Activated CD4-positive, alpha-beta T cell treated with anti-CD3 and anti-CD28 coated beads, Interleukin-2, amount 10 ng/mL, durations not matched to agents 7 days and 5 days (primary cell): ENCODE measurements at places on chromosomes 4 and X.

DNA sequence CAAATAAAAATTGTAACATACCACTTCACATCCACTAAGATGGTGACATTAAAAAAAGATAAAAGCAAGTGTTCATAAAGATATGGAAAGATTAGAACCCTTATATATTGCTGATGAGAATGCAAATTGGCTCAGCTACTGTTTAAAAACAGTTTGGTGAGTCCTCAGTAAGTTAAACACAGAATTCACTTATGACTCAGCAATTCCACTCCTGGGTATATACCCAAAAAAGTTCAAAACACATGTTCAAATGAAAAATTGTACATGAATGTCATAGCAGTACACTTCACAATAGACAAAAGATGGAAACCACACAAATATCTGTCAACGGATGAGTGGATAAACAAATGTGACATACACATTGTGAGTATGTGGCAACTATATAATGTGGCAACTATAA lies 39.0 kb downstream of the GABRA3 start:
- DNase-seq: no peak

GRCh38 chr4:91064157-91064853 lies 937.1 kb downstream of the CCSER1 start:
- no peak for DNase-seq

GRCh38 chrX:137999071-137999470 lies 433.1 kb downstream of the ZIC3 start:
- no peak for DNase-seq

GRCh38 chr4:3197366-3198105 lies 51.4 kb upstream of the MSANTD1 start:
- no peak for DNase-seq

DNA sequence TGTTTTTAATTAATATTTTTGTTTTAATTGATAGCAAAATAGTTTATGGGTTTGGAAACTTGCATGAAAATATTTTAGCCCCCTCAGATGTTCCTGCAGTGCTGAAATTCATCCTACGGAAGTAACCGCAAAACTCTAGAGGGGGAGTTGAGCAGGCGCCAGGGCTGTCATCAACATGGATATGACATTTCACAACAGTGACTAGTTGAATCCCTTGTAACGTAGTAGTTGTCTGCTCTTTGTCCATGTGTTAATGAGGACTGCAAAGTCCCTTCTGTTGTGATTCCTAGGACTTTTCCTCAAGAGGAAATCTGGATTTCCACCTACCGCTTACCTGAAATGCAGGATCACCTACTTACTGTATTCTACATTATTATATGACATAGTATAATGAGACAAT lies 40.4 kb downstream of the MAP7D3 start:
- DNase-seq: no peak

DNA sequence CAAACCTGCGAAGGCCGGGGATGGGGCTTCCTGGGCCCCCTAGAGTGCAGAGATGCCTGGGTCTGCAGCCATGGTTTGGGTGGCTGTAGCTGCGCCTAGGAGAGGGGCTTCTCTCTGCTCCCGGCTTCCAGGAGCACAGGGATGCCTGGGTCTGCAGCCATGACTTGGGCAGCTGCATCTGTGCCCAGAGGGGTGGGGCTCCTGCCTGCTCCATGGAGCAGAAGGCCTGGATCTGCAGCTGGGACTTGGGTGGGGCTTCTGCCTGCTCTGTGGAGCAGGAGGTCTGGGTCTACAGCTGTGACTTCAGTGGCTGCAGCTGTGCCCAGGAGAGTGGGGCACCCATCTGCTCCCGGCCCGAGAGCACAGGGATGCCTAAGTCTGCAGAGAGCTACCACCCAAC lies 20.8 kb downstream of the SPON2 start:
- no peak for DNase-seq

- DNase-seq: no peak
Observed at GRCh38 chrX:9804444-9804843, 18.2 kb downstream of the SHROOM2 start.

GRCh38 chr4:176945334-176945733 lies 152.6 kb upstream of the VEGFC start:
- no peak for DNase-seq

GRCh38 chrX:122567911-122568310 lies 616.2 kb upstream of the GRIA3 start:
- no peak for DNase-seq

- DNase-seq: no peak
Observed at GRCh38 chr4:32830160-32830559, 2110.0 kb downstream of the PCDH7 start.

- no peak for DNase-seq
Observed at GRCh38 chrX:129641469-129641868, 13.3 kb downstream of the APLN start.

GRCh38 chr4:71711985-71712348 lies 71.9 kb downstream of the GC start:
- DNase-seq: no peak

DNA sequence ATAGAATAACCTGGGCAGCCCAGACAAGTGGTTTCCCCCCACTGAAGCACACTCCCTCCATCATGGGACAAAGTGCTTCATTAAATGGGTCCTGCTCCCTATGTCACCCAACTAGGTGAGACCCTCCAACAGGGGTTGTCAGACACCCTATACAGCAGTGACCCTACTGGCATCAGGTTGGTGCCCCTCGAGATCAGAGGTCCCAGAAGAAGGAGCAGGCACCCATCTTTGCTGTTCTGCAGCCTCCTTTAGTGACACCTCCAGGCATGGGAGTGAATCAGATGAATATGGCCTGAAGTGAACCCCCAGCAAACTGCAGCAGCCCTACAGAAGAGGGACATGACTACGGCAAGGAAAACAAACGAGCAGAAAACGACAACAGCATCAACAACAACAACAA lies 11.1 kb downstream of the NELFA start:
- DNase-seq: no peak

DNA sequence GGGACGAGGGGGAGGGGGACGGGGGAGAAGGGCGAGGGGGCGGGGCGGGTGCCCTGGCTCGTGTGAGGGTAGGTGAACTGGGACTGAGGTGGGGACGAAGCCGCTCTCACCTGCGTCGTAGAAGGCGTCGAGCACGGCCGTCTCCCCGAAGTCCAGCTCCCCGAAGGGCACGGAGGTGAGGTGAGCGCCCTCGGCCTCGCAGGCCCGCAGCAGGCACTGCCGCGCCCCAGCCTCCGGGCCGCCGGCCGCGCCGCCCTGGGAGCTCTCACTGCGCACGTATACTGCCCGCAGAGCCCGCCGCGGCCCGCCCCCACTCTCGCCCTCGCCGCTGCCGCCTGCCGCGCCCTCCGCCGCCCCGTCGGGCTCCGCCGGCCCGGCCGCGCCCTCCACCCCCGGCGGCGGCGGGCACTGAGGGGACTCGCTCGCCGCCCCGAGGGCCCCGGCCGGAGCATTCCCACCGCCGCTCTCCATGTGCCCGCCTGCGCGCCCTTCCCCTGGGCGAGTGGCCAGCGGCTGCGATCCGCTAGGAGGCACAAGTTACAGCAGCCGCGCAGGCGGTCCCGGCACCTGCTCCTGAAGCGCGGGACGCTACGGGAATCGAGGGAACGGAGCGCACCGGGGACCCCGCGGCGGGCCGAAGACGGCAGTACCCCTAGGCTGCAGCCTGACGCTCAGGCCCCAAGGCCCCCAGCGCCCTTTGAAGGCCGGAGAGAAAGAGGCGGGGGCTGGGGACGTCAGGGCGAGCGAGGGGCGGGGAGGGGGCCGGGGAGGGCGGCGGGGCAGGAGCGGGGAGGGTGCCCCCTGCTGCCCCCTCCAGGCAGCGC lies at the start of gene MAP3K15:
TSS of gene MAP3K15 (minus strand) at position 718 of the 824 bp plus-strand sequence. CDS start at position 471, 247 bp downstream.
- peak; percentile 12 for DNase-seq

- DNase-seq: no peak
Observed at GRCh38 chr4:87567191-87567590, 38.0 kb upstream of the SPARCL1 start.

DNA sequence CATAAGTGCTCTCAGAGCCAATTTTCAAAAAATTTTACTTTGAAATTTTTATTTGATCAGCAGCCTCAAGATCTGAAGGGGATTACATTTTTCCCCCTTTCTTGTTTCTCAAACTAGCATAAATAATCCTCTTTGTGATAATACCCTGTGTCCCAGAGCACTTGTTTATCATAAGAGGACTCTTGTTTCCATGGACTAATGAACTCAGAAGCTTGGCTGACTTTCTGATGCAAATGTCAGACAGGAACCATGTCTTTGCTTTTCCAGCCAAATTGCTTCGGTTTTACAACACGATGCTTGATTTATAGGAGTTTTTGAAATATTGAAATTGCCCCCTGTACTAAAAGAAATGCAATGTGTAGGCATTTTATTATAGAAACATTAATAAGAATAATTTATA lies 859.3 kb upstream of the LCORL start:
- no peak for DNase-seq

- DNase-seq: no peak
Observed at GRCh38 chr4:15254236-15254880, 173.5 kb upstream of the C1QTNF7 start.

- peak; percentile 49 for DNase-seq
Observed at GRCh38 chr4:42627885-42628646, 28.8 kb downstream of the ATP8A1 start.

- DNase-seq: no peak
Observed at GRCh38 chr4:93671093-93671492, 157.5 kb upstream of the ATOH1 start.

DNA sequence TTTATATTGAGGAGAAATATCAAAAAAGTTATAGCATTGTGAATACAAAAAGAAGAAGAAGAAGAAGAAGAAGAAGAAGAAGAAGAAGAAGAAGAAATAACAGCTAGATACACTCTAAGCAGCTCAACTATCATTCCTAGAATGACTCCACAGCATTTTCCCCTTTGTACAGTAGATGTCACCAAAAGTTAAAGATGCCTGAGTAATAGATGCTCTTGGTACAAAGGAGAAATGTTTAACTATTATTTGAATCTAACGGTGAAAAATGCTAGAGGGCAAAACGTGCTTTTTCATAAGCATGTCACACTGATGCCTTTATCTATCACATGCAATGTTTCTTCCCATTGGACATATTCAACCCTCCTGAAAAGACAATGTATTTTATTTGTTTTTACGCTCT lies 178.4 kb upstream of the GPRIN3 start:
- DNase-seq: no peak

- peak; percentile 7 for DNase-seq
Observed at GRCh38 chrX:131262738-131263679, 26.1 kb downstream of the IGSF1 start.

DNA sequence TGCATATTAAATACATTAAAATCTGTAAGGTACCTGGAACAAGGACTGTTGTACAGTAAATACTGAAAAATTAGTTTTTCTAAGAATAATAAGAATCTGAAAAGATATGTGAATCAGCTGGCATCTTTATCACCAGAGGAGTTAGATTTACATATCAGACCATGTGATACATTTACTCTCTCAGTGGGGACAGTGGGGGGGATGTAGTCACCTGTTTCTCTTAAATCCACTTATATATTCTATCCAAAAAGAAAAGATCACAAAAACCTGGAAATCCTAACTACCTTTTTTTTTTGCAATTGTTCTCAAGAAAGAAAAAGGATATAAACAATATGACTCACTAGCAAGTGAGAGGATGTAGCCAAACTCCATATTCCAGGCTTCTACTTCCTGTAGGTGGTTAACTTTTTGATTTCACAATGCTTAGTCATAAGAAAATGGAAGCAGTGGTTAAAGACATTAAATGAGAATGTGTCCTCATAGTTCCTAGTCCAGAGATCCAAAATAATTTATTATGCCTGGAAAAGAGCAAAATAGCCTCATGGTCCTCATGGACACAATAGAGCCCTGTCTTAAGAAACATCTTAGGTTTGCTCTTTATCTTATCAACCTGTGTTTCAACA lies 22.5 kb upstream of the MYOZ2 start:
- DNase-seq: no peak
